ENCODE measurements at places on chromosomes 4 and X.

GRCh38 chrX:125439194-125439849, 119.7 kb downstream of the TEX13C start:
- no peak for DNase-seq

GRCh38 chr4:111483375-111484169, 661.7 kb upstream of the FAM241A start:
- no peak for DNase-seq

DNA sequence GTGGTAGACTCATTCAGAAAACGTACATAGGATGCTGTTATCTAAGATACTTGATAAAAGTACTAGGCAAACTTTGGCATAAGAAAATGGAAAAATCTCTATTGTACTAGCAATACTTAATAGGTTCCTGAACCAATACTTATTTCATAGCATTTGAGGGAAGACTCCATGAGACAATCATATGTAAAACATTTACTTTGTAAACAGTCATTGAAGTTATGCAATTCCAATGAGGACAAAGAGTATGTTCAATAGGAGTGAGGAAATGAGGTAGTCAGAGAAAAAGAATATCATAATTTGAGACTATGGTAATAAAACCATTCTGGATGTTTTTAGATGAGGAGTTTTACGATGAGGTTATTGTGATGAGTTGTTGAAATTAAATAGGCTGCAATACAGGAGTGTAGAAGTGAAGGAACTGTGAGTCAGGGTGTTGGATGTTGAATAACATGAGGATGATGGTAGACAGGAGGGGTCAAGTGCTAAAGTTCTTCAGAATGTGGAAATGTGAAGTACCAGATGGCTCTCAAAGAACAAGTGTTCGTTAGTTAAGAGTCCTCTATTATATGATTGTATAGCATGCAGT, 397.9 kb downstream of the PPP3CA start:
- DNase-seq, result no peak

- DNase-seq, result no peak
Measured at GRCh38 chr4:3215256-3215655, 33.7 kb upstream of the MSANTD1 start.

DNA sequence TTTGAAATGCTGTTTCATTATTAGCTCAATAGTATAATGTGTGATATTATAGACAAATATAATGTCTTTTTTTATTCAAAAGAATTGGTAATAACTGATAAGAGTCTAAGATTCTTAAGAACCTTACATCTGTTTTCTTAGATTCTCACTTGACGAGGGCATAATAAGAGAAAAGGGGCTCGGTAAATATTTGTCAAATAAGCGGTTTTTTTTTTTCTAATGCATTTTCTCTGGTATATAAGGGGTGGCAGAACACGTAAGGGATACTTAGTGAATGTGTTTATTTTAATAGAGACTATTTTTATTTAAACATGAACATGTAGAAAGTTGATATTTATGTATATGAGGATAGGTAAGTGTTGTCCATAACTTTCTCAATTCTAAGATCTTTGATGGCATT, 200.6 kb downstream of the RAPGEF2 start:
- DNase-seq, result no peak

DNA sequence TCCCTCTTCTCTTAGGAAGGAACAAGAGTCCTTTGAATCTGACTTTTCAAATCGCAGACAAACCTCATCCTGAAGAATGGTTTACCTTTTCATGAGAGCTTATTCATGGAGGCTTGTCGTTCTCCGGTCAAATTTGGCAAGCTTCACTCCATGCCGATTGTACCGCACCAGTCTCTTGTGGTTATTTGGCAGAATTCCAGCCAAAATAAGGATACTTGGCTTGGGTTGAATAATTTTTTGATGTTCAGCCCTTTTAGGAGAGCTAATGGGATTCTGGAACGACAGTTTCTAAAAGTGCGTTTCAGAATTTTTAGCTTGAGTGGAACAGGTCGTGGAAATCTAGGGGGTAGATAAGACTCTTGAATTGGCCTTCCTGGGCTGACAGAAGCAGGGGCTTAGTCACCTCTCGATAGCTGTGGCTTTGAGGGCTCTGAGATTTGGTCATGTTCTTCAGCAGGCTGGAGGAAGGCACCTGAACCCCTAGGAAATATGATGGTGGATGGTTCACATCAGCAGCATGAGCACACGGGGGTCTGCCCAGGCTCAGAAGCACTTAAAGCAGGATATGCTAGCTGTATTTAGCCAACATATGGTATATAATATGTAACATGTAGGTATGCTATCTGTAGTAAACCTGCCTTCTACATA, 1.5 kb downstream of the KLHL2 start:
- DNase-seq, result no peak

DNA sequence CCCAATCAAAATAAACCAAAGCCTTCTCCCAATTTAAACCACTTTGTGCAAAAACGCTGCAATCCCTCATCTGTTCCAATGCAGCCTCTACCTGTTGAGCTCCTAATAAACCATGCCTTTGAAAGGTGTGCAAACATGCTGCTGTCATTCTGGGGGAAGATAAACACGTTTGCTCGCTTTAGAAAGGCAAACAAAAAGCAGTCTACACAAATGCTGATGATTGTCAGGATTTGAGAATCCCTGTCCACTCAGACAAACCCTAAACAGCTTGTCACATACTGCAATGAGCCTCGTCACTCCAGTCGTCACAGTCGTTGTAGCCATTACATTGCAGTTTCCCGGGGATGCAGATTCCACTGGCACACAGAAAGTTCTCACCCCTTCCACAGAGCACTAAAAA, 145.2 kb downstream of the CORIN start:
- DNase-seq, result no peak

DNA sequence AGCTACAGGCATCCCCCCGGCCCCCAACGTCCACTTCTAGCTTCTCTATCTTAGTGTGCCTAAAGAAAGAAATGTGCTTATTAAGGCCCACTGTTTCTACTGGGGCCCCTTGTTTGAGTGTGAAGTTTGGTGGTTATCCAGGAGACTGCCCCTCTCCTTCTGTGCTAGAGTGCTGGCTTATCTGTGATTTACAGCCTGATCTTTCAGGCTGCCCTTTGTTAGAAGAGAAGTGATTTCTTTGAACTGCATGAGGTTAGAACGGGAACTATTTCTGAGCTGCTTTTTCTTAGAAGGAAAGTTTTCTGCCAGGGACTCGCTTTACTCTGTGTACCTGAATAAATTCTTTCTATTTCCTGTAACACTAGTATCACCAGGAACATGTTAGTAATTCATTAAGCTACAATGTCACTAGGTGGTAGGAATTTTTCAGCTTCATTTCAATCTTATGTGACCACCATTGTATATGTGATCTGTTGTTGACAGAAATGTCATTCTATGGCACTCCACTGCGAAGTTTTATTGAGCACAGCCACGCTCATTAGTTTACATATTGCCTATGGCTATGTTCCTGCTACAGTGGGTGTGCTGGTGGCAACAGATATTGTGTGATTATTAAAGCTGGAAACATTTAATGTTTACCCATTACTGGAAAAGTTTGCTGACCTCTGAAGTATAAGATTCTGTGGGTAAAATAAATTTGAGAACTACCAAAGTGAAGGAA, 193.8 kb upstream of the CXorf51B start:
- no peak for DNase-seq

- DNase-seq, result no peak
Measured at GRCh38 chrX:148611993-148612392, 111.6 kb downstream of the AFF2 start.

DNA sequence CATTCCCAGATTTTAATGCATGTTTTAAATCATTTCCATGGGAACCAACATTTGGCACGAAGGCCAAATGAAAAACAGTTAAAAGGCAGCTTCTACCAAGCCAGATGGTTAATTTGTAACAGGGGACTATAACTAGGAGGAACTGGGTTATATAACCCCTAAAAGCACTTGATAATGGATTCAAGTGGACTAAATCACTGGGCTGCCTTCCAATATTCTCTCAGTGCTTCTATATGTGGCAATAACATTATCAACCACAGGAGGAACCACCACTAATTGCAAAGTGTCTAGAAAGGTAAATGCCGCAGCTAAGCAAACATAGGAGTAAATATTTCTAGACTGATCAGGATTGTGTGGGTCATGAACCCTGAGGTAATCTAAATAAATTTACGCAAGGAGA, 391.5 kb downstream of the UBE2NL start:
- DNase-seq, result no peak

DNA sequence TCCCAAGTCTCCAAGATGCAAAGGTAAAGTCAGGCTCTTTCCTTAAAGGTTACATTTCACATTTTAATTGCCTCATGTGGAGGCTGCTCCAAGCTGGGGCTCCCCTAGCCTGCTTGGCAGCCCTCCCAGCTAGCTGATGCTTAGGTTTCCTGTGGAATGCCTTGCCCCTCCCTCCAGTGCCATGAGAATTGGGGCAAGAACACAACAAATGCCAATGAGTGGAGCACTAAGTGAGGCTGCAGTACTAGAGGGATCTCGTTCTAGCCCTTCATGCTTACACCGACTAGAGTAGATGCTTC, 597.7 kb downstream of the MID1IP1 start:
- DNase-seq, result no peak

DNA sequence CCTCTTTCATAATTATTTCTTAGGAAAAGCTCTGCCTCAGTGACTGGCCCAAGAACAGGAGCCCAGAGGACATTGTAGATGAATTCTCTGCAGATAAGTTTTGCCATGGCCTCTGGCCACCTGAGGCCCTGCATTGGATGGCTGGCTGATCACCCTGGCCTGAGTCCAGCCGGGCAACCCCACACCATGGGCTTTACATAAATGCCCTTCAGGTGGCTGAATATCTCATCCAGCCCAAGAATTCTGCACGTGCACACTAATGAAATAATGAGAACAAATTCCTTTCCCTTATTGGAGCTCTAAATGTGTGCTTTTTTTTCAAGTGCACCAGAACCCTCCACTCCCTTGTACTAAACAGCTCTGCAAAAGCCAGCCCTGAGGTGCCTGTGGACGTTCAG, 65.7 kb downstream of the IRF2 start:
- no peak for DNase-seq

DNA sequence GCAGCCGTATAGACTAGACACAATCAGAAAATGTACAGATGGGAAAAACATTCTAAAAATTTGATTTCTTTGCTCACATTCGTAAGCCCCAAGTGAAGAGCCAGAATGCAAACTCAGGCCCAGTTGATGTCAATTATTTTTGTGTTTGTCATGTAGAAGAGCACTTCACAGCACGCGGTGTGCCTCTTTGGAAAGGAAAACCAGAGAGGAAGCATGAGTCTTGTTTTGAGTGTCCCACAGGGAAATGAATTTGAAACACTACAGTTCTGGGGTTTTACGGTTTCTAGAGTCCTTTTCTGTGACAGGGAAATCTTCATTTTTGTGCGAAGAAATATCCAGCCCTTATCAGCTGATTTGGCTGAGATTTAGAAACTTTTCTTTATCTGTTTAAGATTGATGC, 554.6 kb upstream of the BOD1L1 start:
- no peak for DNase-seq

DNA sequence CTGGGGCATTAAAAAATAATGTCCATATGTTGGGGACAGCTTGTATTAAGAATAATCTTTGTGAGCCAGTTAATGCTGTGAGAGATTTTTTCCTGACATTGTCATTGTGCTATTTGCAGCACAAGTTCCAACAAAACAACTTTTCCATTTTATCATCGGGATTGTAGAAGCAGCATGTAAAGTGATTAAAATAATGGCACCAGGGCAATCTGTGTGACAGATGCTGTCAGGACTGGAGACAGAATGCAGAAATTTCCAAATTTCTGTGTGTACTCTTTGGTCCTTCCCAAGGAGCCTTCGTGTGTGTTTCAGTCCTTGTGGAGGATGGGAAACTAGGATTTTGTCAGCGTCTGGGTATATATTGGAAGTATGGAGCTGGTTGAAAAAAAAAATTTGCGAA, 101.5 kb upstream of the LIMCH1 start:
- DNase-seq, result no peak

GRCh38 chr4:153439831-153440230, 26.3 kb upstream of the TMEM131L start:
- no peak for DNase-seq

GRCh38 chrX:110665223-110666002, 130.2 kb downstream of the CHRDL1 start:
- no peak for DNase-seq

DNA sequence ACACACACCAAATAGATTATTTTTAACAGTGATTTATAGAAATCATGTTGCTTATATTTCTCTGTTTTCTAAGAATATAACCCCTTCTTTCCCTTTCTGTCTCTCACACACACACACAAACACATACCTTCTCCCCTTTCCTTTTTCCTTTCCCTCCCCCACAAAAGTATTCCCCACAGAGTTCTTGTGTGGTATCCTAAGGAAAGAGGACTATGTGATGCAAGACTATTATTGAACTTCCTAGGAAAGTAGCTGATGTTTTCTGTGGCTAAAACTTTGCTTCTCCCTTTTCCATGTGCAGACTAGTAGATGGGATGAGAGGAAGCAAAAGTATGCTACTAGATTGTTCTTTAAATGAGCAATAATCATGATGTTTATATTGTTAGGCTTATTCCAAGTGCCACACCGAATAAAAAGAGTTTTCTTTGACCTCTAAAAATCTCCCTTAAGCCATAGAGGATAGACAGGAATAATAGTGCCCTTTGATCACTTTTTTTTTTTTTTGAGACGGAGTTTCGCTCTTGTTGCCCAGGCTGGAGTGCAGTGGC, 38.7 kb downstream of the CPEB2 start:
- DNase-seq, result no peak

GRCh38 chrX:39163581-39164126, 362.4 kb downstream of the MID1IP1 start:
- DNase-seq, result no peak

GRCh38 chrX:154409222-154409871, at the start of gene DNASE1L1:
Gene DNASE1L1 (minus strand): TSS chrX:154409254. CDS start chrX:154405568, 3,686 bp downstream.
- no peak for DNase-seq

- no peak for DNase-seq
Measured at GRCh38 chr4:6840062-6840976, 57.8 kb downstream of the KIAA0232 start.

DNA sequence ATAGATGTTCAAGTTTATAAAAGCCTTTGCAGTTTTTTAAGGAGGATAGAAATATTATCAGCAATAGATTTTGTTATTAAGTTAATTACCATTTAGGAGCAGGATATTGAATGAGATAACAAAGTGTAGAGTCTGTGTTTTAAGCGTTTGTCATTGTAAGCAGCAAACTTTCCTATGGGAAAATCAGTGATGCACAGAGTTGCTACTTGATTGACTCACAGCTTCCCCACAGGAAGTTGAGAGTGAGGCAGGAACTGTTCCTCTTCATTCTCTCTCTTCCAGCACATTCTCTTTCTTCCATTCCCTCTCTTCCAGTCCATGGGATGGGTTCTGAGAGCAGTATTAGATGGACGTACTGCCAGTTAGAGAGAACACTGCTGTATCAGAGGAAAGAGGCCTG, 867.7 kb upstream of the AGA start:
- no peak for DNase-seq

GRCh38 chrX:723781-724180, 93.2 kb downstream of the SHOX start:
- no peak for DNase-seq

DNA sequence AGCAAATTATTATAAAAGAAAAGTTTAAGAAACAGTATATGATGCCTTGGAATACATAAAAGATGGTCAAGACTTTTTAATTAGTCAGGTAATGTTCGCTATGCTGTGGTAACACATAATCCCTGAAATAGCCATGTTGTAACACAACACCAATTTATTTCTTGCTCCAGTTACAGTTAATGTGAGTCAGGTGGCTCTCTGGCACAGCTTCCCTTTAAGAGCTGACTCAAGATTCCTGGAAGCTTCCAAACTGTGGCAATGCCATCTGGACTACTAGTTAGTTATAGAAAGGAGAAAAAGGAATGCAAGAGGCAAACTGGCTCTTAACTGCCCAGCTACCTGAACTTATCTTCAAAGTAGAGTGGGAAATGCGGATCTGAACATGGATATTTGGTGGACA, 210.5 kb downstream of the CHM start:
- DNase-seq, result no peak
